ENCODE measurements at places on chromosomes 1 and 21.

GRCh38 chr1:186518822-186519381 lies 58.0 kb upstream of the PDC start:
- no peak for DNase-seq

DNA sequence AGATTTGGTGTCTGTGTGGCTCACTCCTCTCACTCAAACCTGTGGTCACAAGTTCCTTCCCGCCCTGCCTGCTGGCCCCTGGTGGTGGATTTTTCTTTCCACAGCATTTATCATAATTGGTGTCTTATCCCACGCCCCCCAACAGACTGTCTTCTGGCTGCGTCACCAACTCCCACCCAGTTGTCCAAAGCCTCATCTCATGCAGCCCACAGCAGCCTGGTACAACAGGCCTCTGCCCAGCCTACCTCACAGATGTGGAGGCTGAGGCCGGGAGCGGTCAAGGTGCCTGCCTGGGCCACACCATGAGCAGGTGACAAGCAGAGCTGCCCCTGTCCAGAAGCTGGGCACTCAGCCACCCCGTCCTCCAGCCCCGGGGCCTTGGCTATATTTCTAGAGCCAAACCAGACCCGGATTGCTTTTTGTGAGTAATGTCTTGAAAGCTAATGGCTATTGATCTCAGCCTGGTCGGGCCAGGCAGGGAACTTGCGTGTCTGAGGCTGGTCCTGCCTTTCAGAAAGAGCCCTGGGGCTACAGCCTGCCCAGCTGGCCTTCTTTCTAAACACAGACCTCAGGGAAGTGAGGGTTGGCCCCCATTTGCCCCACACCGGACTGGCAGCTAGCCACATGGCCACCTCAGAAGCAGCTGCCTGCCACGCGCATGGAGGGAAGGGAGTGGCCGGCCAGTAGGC lies 2.6 kb downstream of the KCNAB2 start:
- no peak for DNase-seq

GRCh38 chr1:228185641-228185965 lies 20.0 kb downstream of the IBA57 start:
- DNase-seq = no peak

DNA sequence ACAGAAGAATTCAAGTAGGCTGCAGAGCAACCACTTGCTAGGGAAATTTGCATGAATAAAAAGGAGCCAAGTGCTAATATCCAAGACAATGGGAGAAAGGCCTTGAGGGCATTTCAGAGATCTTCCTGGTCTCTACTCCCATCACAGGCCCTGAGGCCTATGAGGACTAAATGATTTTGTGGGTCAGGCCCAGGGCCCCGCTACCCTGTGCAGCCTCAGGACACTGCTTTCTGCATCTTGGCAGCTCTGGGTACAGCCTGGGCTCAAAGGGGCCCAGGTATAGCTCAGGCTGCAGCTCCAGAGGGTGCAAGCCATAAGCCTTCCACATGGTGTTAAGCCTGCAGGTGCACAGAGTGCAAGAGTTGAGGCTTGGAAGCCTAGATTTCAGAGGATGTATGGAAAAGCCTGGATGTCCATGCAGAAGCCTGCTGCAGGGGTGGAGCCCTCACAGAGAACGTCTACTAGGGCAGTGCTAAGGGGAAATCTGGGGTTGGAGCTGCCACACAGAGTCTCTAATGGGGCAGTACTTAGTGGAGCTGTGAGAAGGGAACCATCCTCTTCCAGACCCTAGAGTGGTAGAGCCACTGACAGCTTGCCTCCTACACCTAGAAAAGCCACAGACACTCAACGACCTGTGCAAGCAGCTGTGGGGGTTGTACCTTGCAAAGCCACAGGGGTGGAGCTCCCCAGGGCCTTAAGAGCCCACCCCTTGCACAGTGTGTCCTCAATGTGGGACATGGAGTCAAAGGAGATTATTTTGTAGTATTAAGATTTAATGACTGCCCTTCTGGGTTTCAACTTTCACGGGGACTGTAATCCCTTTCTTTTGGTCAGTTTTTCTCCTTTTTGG lies 13.7 kb upstream of the ACTRT2 start:
- DNase-seq = no peak

- no peak for DNase-seq
Measured at GRCh38 chr1:30134466-30135217, 588.7 kb downstream of the MATN1 start.

GRCh38 chr1:212317916-212318315 lies 32.7 kb downstream of the PPP2R5A start:
- no peak for DNase-seq

DNA sequence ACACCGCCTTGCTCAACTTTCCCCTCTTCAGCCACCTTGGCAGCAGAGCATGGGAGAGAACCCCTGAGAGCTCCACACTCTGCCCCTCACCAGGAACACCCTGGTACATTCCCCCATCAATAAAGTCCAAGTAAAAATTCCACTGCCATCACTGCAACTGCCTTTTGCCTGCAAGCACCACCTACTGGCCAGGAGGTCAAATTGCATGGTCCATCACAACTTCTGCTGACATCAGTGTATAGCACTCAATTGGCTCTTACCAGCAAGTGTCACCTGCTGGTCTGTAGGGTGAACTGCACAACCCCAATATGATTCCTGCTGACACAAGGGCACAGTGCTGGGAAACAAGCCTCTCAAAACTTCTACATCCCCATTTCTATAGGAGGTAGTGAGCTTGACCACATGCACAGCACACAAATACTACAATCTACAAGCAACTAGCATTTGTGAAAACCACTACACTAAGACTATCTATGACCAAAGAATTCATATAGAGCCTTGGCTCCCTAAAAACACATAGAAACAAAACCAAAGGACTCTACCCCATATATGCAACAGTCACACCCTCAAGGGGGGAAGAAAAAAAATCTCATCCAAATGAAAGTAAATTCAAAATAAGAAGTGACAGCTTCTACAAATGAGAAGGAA lies 69.2 kb downstream of the FASLG start:
- DNase-seq = peak; percentile 74

GRCh38 chr1:43932786-43933385 lies 715 bp upstream of the ARTN start:
- peak; percentile 48 for DNase-seq

GRCh38 chr1:96992871-96993270 lies 271.3 kb downstream of the PTBP2 start:
- peak; percentile 90 for DNase-seq

GRCh38 chr1:31572323-31573104 lies 3.8 kb upstream of the TINAGL1 start:
- DNase-seq = peak; percentile 58

GRCh38 chr1:8154621-8155052 lies 128.5 kb upstream of the ERRFI1 start:
- peak; percentile 83 for DNase-seq

- peak; percentile 43 for DNase-seq
Measured at GRCh38 chr1:153919876-153920852, 2.6 kb downstream of the GATAD2B start.

- DNase-seq = no peak
Measured at GRCh38 chr1:173210716-173211231, 3.6 kb upstream of the TNFSF4 start.

DNA sequence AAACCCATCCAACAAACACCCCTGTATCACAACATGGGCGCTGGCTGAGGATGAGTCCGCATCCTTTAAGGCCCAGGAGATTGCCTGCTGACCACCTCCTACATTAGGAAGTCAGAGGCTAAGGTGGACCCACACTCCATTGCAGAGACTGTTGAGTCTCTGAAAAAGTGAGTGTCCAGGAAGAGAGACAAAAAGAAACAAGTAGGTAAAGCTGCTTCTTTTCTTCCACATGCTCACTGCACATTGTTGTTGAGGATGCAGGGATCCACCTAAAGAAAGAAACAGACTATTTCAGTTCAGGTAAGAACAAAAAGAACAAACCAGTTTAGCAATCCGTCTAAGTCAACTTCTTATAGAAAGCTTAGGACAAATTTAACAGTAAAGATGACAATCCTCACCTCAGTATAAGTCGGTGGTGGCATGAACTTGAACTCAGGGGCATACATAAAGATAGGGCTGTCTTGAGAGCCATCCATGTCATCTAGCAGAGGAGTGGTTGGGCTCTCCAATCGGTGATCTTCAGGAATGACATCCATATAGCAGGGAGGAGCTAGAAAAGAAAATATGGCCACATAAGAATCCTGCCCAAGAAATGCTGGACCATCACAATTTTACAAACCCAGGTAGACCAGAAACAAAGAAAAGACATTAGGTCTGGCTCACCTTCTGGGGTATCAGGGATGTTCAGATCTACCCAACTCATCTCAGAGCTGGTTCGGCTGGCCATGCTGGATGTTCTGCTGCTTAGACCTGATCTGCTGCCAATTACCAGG lies 2.6 kb downstream of the TXNIP start:
- DNase-seq = no peak

DNA sequence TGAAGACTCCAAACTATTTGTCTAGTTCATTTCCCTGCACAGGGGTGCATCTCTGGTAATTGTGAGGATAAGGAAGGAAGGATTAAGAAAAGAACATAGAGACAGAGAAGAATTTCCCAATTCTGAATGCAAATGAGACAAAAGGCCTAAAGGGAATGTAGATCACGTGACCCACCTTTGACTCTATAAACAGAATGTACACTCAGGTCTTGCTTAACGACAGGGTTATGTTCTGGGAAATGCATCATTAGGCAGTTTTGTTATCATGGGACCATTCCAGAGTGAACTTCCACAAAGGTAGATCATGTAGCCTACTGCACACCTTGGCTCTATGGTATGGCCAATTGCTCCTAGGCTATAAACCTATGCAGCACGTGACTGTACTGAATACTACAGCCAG lies 252.3 kb upstream of the ZP4 start:
- DNase-seq = no peak

DNA sequence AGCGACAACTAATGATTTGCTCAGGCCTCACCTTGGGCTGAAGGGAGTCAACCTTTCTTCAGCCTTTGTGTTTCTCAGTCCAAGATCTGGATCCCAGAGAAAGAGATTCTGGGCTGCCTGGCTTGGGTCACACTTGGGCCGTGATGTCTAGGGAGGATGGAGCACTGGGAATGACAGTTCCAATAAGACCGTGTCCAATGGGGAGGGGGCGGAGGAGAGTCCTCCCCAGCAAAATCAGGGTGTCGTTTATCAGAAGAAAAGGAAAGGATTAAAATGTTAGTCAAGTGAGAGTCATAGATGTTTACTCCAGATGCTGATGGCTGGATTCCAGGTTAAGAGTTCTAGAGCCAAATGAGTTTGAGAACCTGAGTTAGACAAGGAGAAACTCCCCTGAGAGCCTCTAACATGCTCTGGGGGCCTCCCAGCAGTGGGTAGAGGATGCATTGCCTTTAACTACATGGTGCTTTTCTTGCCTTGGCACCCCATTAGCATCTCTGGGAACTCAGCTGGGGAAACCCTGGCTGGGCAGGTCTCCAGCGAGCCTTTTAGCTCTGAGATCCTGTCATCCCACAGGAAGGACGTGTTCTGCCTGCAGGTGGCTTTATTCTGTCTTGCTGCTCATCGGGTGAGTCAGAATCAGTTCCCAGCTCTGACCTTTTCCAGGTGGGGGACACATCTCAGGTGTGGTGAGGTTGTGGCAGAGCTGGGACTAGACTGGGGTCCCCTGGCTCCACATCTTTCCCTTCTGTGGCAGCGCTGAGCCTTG lies 22.2 kb downstream of the NIPAL3 start:
- peak; percentile 18 for DNase-seq

DNA sequence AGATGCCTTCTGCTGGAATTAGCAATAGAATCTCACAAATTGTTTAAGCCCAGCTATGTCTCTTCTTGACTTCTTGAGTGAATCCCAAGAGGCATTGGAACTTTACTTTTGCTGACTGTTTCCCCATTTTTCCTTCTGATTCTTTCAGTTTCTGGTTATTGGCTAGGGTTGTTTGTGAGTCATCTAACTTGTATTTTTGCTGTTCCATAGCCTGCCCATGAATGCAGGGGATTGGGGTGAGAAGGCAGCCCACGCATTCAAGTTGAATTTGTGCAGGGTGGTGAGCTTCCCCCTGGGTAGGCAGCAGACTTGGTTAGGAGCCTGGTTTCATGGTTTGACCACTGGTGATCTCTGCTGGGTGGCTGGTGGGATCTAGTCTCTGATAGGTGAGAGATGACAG lies 10.4 kb upstream of the KLF17 start:
- peak; percentile 58 for DNase-seq

DNA sequence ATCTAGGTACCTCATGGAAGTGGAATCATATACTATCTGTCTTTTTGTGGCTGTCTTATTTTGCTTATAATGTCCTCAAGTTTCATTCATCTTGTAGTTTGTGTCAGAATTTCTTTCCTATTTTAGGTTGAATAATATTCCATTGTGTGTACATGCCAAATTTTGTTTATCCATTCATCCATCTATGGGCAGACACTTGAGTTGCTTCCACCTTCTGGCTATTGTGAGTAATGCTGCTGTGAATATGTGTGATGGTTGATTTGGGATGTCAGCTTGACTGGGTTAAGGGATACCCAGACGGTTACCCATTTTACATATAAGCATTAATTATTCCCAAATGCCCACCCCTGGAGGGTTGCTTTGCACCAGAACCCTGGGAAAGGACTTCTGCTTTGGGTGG lies 477.5 kb downstream of the PTPRU start:
- DNase-seq = peak; percentile 50

DNA sequence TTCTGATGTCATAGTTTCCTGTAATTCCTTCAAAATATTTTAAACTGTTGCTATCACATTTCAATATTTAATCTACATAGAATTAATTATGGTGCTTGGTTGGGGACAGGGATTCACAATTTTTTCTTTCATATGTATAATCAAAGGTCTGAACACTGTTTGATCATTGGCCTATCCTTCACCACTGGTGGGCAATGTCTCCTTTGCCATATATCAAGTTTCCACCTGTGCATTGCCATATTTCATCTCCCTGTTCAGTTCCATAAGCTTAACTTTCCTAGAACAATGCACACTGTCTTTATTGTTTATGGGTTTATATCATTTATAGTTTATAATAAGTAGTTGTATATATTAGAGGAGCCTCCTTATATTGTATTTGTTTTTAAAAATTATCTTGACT lies 374.9 kb upstream of the PTBP2 start:
- no peak for DNase-seq

GRCh38 chr1:93078203-93078602 lies 880 bp upstream of the MTF2 start:
- DNase-seq = no peak

DNA sequence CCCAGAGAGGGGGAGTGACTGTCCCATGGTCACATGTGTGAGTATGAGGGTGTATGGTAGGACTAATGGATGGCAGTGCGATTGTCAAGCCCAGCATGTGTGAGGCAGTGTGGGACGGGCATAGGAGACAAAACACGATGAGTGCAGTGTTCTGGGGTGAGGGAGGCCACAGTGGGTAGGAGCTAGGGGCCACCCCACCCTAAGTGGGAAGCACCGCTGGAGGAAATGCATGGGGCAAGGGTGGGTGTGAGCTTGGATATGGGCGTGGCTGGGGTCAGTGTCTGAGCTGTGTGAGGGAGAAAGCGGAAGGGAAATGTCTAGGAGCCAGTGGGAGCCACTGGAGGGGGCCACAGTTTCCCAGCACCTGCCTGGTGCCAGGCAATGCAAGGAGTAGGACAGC lies 56.5 kb downstream of the FOXO6 start:
- no peak for DNase-seq

- no peak for DNase-seq
Measured at GRCh38 chr1:33990281-33990680, 126.4 kb downstream of the HMGB4 start.

GRCh38 chr1:94741510-94741909 lies 78.6 kb upstream of the SLC44A3 start:
- DNase-seq = peak; percentile 53

All from iris pigment epithelial cell (primary cell).